Left ventricle myocardium inferior (tissue), 1 donor: ENCODE measurements at places on chromosomes 12 and 14. TPM values are rescaled to one million over a fixed set of nuclear protein-coding genes. Genes with fewer than 3 reads are reported as not detected.

DNA sequence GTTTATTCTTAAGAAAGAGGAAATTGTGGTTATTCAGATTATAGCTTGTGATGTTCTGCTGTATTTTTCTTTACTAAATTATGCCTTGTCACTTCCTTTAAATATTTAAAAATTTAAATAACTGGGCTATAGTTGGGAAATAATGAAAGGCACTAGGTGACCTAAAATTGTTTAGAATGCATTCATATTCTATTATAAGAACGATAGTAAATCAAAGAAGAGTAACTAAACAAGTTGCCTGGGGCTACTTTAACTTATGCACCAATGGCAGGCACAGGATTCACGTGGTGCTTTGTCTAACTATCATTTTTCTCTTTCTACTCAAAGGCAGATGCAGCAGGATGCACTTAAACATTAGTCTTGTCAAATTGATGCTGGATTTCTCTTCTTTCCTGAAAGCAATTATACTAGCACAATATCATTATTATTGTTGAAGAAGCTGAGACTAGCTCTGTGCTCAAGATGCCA, 190.7 kb upstream of the PPFIA2 start:
- no peaks in the 10 kb centered on the region for H3K27me3 ChIP-seq
- no peak overlapping the region for H3K27ac ChIP-seq
- no peak for DNase-seq
- H3K36me3 ChIP-seq, result no peaks in the 10 kb centered on the region
- H3K4me1 ChIP-seq, result no peaks in the 10 kb centered on the region
- H3K4me3 ChIP-seq, result no peak overlapping the region

DNA sequence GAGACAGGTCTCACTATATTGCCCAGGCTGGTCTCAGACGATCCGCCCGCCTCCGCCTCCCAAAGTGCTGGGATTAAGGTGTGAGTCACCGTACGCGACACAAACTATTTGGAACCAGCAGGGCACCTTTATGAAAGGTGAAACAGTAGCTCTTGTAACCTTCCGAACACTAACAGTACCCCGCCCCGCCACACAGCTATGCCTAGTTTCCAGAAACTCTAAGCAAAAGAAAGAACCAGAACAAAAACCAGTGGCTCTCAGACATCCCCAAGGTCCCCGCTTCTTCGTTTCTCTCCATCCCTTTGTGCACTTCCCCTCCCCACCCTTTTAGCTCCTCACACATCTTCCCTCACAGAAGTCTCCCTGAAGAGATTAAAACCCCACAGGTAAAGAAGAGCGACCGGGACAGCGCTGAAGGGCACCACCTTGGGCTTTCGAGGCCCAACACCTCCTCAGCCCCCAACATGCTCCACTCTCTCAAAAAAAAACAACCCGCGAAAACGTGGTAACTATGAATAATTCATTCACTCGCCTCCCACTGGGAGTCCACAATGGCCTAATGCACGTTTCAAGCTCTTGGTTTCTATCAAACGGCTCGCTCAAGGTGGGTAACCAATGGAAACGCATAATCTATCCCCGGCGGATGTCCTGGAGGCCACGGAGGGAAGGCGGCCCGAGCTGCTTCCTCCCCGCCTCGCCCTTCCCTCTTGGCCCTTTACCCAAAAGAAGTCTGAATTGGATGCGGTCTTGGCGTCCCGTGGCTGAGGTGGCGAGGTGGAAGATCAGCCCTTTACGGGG, 877 bp downstream of the BAG5 start:
- H3K4me3 ChIP-seq, result peak overlapping the region; percentile 98
- DNase-seq, result peak; percentile 46
- peak overlapping the region; percentile 99 for H3K27ac ChIP-seq

DNA sequence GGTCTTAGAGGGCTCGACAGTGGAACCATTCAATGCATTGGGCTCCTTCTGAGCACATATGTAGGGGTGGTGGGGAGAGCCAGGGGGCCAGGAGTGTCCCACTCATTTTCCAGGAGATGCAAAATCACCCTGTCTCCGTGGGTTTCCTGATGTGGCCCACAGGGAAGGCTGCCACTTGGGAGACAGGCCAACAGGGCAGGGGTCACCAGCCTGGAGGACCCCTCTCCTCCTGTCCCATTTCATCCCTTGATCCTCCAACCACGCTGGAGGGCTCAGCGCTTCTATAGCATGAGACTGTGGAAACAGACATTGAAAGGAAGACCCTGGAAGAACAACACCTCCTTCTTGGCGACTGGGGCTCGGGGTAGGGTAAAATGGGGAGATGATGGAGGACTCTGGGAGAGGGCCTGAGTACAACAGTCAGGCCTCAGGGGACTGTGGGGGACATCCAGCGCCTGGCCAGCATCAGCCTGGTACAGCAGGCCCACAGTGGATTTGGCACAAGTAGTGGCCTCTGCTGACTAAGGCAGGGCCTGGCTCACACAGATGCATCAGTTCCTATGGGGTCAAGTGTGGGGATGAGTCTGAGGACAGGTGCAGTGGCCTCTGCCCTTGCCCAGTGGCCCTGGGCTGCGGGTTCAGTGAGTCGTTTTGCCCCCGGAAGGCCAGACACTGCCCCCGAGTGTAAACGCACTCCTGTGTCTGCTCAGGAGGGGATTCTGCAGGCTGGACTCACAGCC, 68.0 kb downstream of the PRIMA1 start:
- peaks cover 19% of the 10 kb centered on the region for H3K27me3 ChIP-seq
- DNase-seq, result no peak
- H3K27ac ChIP-seq, result no peak overlapping the region
- no peaks in the 10 kb centered on the region for H3K36me3 ChIP-seq

DNA sequence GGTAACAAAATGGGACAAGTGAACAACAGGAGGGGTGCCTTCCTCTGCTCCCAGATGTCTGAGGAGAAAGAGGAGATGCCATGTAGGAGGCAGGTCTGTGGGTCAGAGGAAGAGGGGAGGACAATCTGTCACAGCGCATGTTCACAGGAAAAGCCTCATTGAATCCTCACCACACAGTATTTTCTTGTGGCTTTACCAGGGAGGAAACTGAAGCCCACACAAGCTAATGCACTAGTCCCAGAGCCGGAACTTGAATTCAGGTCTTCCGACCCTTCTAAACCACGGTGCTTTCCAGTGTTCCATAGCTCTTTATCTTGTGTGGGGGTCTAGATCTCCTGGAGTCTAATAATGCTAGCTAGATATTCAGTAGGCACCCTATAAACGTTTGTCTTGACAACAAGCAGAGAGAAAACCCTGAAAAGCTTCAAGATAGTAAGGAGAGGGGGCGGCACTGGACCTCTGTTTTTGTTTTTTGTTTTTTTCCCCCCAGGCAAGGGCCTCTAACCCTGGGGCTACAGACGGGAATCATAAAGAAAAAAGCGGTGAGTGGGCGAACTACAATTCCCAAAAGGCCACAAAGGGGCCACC, 371 bp upstream of the SHMT2 start:
- no peak for DNase-seq
- peaks cover 37% of the 10 kb centered on the region for H3K27me3 ChIP-seq
- H3K36me3 ChIP-seq, result peaks cover 30% of the 10 kb centered on the region
- H3K27ac ChIP-seq, result peak overlapping the region; percentile 83
- peak overlapping the region; percentile 83 for H3K4me3 ChIP-seq
- peaks cover 54% of the 10 kb centered on the region for H3K4me1 ChIP-seq

Gene GARIN6
- not detected for total RNA-seq

GRCh38 chr12:5438671-5439200, 6.8 kb downstream of the NTF3 start:
- no peaks in the 10 kb centered on the region for H3K36me3 ChIP-seq
- H3K27me3 ChIP-seq, result peaks cover 31% of the 10 kb centered on the region
- DNase-seq, result no peak
- peak overlapping the region; percentile 80 for H3K27ac ChIP-seq
- H3K4me3 ChIP-seq, result no peak overlapping the region

GRCh38 chr14:35221462-35221861, 70.7 kb upstream of the PSMA6 start:
- H3K4me1 ChIP-seq, result peaks cover 28% of the 10 kb centered on the region
- DNase-seq, result no peak
- no peak overlapping the region for H3K27ac ChIP-seq
- H3K36me3 ChIP-seq, result no peaks in the 10 kb centered on the region
- no peaks in the 10 kb centered on the region for H3K27me3 ChIP-seq

Gene SVOP
- total RNA-seq, result 2.6 TPM

- no peak overlapping the region for H3K27ac ChIP-seq
- no peaks in the 10 kb centered on the region for H3K4me1 ChIP-seq
- DNase-seq, result no peak
- H3K27me3 ChIP-seq, result peaks cover 24% of the 10 kb centered on the region
Observed at GRCh38 chr14:22382955-22383354, 206.1 kb downstream of the DAD1 start.

Gene NFATC4
- 20.6 TPM for total RNA-seq

DNA sequence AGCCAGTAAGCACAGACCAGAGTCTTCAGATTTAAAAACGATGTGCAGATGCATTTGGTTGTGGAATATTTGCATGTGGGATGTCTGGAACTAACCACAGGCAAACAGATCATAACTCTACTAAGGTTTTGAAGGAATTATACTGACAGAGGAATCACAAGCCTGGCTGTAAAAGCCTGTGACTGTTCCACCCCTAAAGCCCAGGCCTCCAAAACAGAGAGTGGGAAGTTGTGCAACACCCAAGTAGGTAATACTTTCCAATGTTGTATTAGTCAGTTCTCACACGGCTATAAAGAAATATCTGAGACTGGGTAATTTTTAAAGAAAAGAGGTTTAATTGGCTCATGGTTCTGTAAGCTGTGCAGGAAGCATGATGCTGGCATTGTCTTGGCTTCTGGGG, 68.1 kb upstream of the DCD start:
- H3K36me3 ChIP-seq, result no peaks in the 10 kb centered on the region
- H3K4me3 ChIP-seq, result no peak overlapping the region
- H3K27me3 ChIP-seq, result peaks cover 86% of the 10 kb centered on the region
- no peaks in the 10 kb centered on the region for H3K4me1 ChIP-seq
- DNase-seq, result no peak

- H3K36me3 ChIP-seq, result no peaks in the 10 kb centered on the region
- no peak for DNase-seq
- H3K4me1 ChIP-seq, result peaks cover 6% of the 10 kb centered on the region
- H3K27me3 ChIP-seq, result no peaks in the 10 kb centered on the region
- no peak overlapping the region for H3K4me3 ChIP-seq
- no peak overlapping the region for H3K27ac ChIP-seq
Observed at GRCh38 chr12:14281539-14281938, 83.9 kb upstream of the ATF7IP start.

- H3K4me3 ChIP-seq, result no peak overlapping the region
- no peak for DNase-seq
- H3K36me3 ChIP-seq, result peaks cover 44% of the 10 kb centered on the region
Observed at GRCh38 chr12:50182461-50182860, 15.3 kb upstream of the CERS5 start.

GRCh38 chr14:59245809-59246295, 57.4 kb downstream of the DAAM1 start:
- no peaks in the 10 kb centered on the region for H3K36me3 ChIP-seq
- H3K4me3 ChIP-seq, result no peak overlapping the region
- DNase-seq, result no peak
- H3K4me1 ChIP-seq, result peaks cover 87% of the 10 kb centered on the region
- H3K27me3 ChIP-seq, result no peaks in the 10 kb centered on the region

Gene PTPN11
- total RNA-seq, result 139 TPM

DNA sequence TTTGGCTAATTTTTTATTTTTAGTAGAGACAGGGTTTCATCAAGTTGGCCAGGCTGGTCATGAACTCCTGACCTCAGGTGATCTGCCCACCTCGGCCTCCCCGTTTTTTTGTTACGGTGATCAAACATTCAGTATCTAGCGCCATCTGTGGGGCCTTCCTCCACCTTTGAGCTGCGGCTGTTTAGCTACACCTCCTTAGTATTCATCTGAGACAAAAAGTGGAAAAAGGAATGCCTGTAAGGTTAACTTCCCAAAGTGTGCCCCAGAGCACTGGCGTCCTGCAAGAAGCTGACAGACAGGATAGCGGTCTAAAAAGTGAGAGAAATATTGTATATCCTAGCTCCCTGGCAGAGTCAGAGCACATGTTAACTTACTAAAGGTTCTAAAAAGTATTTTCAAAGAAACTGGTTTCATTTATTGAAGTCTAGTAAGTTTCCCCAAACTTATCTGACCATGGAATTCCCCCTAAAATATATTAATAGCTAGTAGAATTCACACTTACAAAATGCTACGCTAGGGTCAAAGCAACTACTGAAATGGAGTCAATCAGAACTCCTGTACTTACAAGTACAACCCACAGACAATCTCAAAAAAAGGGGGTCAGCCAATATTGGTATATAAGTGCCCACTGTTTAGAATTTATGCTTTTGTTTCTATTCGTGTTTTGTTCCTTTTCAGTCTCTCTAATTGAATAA, 59.1 kb downstream of the DUSP16 start:
- no peak overlapping the region for H3K4me3 ChIP-seq
- H3K27ac ChIP-seq, result no peak overlapping the region
- H3K36me3 ChIP-seq, result no peaks in the 10 kb centered on the region
- peaks cover 57% of the 10 kb centered on the region for H3K4me1 ChIP-seq

DNA sequence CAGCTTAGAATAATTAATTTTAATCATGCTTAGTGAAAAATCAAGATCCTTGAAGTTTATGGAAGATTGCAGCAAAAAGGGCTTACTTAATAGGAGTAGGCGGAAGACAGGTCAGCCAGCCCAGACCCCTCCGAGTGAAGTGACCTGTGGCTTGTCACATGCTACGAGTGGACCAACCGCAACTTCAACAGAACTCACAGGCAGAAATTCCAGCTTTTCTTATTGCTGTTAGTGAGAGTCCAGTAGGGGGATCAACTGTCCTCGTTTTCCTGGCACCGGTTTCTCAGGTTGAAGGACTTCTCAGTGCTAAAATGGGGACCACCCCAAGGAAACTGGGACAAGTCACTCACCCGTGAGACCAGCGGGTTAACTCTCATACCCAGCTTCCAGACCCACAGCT, 72.9 kb downstream of the ACACB start:
- no peak overlapping the region for H3K27ac ChIP-seq
- no peak for DNase-seq
- no peaks in the 10 kb centered on the region for H3K27me3 ChIP-seq
- no peak overlapping the region for H3K4me3 ChIP-seq
- peaks cover 10% of the 10 kb centered on the region for H3K4me1 ChIP-seq

GRCh38 chr12:96211988-96212387, 17.8 kb downstream of the ELK3 start:
- peak overlapping the region; percentile 26 for H3K4me3 ChIP-seq
- H3K27ac ChIP-seq, result peak overlapping the region; percentile 84
- H3K4me1 ChIP-seq, result peaks cover 95% of the 10 kb centered on the region
- H3K36me3 ChIP-seq, result no peaks in the 10 kb centered on the region
- H3K27me3 ChIP-seq, result no peaks in the 10 kb centered on the region
- no peak for DNase-seq

GRCh38 chr12:131242741-131243496, 289.2 kb downstream of the ADGRD1 start:
- H3K27ac ChIP-seq, result no peak overlapping the region
- peaks cover 21% of the 10 kb centered on the region for H3K27me3 ChIP-seq
- no peaks in the 10 kb centered on the region for H3K4me1 ChIP-seq
- no peak overlapping the region for H3K4me3 ChIP-seq
- no peak for DNase-seq
- no peaks in the 10 kb centered on the region for H3K36me3 ChIP-seq

GRCh38 chr14:45258073-45258472, 5.1 kb upstream of the MIS18BP1 start:
- no peak overlapping the region for H3K27ac ChIP-seq
- no peak for DNase-seq
- peaks cover 11% of the 10 kb centered on the region for H3K4me1 ChIP-seq
